Placental pericyte (primary cell): ENCODE measurements at places on chromosomes 3 and 15. TPM values are rescaled to one million over a fixed set of nuclear protein-coding genes. Genes with fewer than 3 reads are reported as not detected.

DUT gene
- total RNA-seq, result 19.3 and 41.1 TPM in 2 replicates

CACNA1D gene
- total RNA-seq, result under 0.01 TPM in 2 replicates

GOLIM4 gene
- total RNA-seq, result 65.0 and 74.3 TPM in 2 replicates

MESP2 gene
- 0.29 TPM in 1 of 2 replicates, not detected in the other for total RNA-seq

SLC28A1 gene
- total RNA-seq, result not detected in 2 replicates

USP4 gene
- 20.8 and 26.9 TPM in 2 replicates for total RNA-seq

FSIP1 gene
- total RNA-seq, result 0.88 and 1.4 TPM in 2 replicates

CPB1 gene
- total RNA-seq, result not detected in 2 replicates

RFTN1 gene
- 105 and 158 TPM in 2 replicates for total RNA-seq

WDR93 gene
- total RNA-seq, result under 0.01 TPM in 1 of 2 replicates, not detected in the other

COL7A1 gene
- 23.6 and 259 TPM in 2 replicates for total RNA-seq

KCNH8 gene
- not detected in 2 replicates for total RNA-seq

CPLX3 gene
- not detected in 2 replicates for total RNA-seq

EOMES gene
- not detected in 2 replicates for total RNA-seq

FGF7 gene
- total RNA-seq, result 60.8 and 405 TPM in 2 replicates

SH2D7 gene
- not detected in 2 replicates for total RNA-seq

GOLGA8N gene
- total RNA-seq, result 0.88 and 1.0 TPM in 2 replicates

SLC6A11 gene
- total RNA-seq, result not detected in 2 replicates

HRG gene
- not detected in 2 replicates for total RNA-seq

CACNA2D3 gene
- 1.7 TPM in 1 of 2 replicates, not detected in the other for total RNA-seq

ILDR1 gene
- total RNA-seq, result not detected in 2 replicates

TMIE gene
- total RNA-seq, result 0.22 TPM in 1 of 2 replicates, not detected in the other

IL20RB gene
- 1.9 and 2.0 TPM in 2 replicates for total RNA-seq
